ENCODE measurements at places on chromosomes 6 and 20. TPM values are rescaled to one million over a fixed set of nuclear protein-coding genes. Genes with fewer than 3 reads are reported as not detected.

GMPR gene
- polyA plus RNA-seq, result 7.7 TPM

ARG1 gene
- 1.2 TPM for polyA plus RNA-seq

DNA sequence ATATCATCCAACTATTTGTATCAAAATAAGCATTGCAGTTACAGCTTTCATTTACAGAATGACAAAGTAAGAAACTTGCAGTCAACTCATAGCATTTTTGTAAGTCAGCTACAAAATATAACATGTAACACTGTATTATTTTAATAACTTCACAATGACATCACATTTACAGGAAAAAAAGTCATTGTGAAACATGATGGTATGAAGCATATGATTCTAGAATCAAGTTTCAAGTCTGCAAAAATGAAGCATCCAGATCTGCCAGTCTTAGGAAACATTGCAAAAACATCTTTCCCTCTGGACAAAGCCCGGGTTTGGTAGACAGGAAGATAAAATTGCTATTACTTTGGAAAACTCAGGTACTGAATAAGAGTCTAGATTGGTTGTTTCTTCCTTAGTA, 263.9 kb upstream of the NT5E start:
- DNase-seq, result no peak

GRCh38 chr6:48986845-48987244, 476.2 kb downstream of the MMUT start:
- no peak for DNase-seq

GRCh38 chr6:42352856-42353564, 98.7 kb downstream of the TRERF1 start:
- no peak for DNase-seq

DNA sequence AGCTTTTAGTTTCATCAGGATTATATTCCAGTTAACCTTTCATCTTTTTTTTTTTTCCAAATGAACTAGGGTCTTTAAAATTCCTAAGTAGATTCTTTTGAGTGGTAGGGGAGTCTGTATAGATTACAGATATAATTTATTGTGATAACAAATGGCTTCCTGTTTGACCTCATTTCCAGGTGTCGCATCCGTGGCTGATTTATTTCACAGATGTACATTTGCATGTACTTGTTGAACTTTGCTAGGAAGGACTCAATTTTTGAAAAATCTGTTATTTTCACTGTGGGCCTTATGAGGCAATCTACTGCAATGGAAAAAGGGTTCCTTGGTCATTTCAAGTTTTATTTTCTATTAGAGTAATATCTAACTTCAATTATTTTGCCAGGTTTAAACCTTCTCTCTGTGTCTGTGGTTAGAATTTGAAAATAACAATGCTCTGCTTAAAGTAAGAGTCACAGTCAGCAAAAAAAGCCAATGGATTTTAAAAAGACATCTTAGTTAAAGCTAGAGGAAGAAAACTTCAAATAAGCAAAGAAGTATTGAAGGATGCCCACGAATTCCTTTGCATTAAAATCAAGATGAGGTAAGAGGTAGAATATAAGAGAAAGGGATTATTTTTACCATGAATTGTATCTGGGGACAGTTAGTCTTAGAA, 57.9 kb downstream of the SAMD5 start:
- DNase-seq, result no peak
